ENCODE measurements at places on chromosomes 16 and 17.

DNA sequence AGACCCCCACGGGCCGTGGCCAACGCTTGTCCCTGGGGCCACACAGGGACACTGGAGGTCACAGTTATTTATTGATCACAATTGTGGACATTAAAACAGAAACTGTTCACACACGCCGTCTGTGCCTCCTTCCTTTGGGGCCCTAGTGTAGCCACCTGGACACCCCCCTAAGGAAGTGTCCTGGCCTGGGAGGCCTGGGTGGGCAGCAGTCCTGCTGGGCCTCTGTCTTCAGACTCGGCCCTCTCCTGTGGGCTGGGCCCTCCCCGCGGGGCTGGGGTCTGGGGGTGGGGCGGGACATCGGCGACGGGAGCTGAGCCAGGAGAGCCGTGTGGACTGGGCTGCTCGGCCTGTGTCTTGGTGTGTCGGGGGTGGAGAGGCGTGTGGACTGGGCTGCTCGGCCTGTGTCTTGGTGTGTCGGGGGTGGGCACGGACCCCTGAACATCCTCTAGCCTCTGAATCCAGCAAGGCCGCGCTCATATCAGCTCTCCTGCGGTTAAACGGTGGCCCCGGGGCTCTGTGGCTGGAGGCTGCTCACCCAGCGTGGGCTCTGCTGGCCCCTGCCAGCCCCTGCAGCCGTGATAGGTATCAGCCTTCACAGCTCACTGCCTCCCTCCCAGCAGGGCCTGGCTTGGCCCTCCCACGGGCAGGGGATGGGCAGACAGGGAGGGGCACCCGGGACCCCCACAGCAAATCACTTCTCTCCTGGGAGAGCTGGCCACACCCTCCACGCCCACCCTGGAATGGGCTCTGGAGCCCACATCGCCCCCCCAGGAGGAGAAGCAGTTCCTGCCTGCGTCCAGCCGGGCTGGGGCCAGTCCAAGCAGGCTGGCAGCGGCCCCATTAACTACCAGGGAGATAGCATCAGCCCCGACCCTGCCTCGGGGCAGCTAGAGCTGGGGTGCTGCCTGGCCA lies 1.1 kb upstream of the NHLRC4 start:
- no peak for DNase-seq

GRCh38 chr16:1327619-1327947 lies 5.9 kb upstream of the BAIAP3 start:
- DNase-seq, result no peak

DNA sequence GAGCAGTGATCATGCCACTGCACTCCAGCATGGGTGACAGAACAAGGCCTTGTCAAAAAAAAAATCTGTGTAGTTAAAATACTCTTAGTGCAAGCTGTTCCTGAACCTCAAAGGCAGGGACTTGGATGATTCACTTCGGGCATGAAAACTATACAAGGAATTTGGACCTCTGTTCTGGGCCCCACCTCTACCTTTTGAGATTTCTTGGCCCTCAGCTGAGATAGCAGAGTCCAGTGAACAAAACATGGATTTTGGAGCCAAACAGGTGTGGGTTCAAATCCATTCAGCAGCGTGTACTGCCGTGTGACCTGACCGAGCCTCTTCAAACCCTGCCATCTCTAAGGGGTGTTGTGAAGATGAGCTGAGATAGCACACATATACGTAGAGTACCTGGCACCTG lies 6.8 kb downstream of the SLC13A2 start:
- DNase-seq, result no peak

GRCh38 chr17:81863123-81863675 lies 2.9 kb upstream of the P4HB start:
- DNase-seq, result no peak

GRCh38 chr17:57442914-57443571 lies 186.7 kb downstream of the MSI2 start:
- no peak for DNase-seq

DNA sequence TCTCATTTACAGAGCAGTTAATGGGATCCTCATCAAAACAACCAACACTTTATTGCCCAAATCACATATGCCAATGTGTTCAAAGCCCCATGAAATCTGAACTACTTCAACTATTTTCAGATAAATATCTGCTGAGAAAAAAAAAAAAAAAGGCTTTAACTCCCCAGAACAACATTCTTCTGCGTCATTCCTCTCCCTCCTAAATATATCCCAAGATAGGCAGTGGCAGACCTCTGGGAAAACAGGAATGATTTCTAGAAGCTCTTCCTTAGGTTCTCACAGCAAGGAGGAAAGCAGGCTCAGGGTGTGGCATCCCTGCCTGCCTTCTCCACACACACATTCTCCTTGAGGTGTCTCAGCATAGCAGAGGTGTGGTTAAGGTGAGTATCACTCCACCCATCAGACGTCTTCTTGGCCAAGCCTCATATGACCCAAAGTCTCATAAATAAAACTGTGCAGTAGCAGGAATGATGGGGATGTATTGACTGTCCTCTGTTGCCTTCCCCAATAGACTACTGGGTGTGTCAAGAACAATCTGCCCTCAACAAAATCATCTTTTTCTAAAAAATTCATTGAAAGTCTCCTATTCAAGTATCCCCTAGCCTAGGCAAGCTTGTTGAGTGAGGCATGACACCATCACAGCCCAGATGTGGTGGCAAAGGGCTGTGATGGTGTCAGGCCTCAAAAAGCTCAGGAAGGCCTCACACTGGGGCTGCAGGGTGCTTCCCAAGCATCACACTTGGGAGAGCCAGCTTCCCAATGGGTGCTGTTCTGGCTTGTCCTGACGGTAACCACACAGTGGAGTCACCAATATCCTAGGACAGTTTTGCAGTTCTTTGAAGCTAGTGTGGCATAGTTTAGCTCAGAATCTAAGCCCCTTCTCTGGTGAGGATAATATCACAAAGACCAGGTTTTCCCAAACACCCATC lies 135.4 kb upstream of the SOX9 start:
- no peak for DNase-seq

DNA sequence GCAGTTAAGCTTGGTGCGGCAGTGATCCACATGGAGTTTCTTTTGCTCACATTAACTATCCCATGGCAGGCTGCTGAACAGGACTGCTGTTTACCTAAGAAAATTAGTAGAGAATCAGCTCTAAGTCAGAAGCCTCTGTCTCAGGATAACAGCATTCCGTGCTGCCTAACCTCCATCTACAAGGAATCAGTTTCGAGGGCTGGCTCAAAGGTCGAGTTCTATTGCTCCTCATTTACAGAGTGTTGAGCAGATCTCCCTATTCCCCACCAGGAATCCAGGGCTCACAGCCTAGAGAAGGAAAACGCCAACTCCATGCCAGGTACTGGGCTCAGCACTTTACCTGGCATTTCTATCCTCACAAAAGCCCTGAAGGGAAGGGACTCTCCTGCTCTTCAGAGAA lies 9.9 kb downstream of the GINS2 start:
- no peak for DNase-seq

DNA sequence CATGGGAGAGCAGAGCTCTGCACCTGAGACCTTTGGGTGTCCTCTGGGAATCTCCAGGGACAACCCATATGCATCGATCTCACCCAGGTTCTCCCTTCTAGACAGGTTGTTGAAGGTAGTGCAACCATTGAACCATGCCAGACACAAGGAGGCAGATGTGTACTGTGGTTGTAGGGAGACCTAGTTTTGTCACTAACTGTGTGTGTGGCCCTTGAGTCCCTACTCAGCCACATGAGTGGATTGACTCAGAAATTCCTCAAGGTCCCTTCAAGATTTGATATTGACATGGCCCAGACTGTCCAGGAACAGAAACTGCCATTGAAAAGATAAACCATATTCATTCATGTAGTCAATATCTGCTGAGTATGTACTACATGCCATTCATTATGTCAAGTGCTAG lies 396.4 kb upstream of the CCL2 start:
- no peak for DNase-seq

DNA sequence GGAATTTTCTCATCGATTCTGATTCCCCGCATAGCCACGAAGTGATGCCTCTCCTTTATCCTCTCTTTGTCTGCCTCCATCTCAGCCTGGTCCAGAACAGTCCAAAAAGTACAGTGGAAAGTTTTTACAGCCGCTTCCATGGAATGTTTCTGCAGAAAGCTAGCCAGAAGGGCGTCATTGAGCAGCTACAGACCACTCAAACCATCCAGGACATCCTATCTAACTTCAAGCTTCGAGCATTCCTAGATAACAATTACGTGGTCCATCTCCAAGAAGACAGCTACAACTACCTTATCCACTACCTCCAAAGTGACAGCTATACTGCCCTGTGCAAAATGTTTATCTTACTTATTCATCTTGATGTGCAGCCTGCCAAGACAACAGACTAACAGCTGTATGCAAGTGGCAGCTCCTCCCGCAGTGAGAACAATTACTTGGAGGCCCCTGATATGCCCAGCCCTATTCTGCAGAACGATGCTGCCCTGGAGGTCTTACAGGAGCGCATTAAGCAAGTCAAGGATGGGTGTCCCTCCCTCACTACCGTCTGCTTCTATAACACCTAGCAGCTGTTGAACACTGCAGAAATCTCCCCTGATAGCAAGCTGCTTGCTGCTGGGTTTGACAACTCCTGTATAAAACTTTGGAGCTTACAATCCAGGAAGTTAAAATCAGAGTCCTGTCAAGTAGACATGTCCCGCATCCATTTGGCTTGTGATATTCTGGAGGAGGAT lies 38.9 kb downstream of the SLFN12L start:
- DNase-seq, result no peak

DNA sequence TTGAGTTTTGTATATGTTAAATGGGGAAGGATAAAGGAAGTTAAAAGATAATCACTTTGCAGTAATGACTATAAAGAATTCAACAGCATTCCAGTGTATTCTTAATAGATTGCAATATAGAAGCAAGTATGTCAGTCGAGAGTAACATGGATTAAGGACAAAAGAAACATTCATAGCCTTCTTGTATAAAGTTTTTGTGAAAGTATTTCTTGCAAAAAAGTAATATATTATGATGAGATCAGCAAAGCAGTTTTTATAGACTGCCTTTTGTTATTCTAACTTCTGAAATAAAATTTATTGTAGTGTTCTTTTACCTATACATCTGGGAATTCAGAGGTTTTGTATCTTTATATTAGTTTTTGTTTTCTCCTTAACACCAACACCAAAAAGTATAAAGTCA lies 184.9 kb upstream of the RBL2 start:
- no peak for DNase-seq

DNA sequence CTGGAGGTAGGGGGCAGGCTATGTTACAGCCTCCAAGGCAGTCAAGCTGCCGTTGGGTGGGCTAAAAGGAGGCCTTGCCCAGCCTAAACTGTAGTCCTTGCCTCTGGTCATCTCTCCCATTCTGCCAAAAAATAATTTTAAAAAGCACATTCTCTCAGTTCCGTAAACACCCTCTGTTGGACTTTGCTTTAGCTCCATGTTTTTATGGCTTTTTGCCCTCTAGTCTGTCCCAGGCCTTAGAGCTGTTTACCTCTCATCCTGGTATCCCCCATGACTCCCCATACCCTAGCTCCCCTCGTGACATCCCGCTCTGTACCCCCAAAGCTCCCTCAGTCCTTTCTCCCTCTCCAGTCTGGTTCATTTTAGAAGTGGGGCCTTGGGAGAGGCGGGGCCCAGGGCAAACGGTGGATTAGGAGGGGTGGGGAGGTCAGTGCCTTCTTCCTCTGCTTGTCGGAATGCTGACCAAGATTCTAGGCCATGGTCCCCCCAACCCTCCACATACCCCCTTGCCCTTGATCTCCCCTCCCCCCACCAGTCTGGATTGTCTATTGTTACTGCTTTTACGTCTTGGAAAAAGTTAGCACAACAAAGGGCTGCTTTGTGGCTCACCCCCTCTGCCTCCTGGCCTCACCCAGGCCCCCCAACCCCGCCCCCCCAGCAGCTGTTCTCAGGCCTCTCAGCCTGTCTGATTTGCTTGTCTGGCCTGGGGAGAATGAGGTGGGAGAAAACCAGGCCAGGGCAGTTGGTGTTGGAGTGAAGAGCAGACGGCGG lies 18.4 kb downstream of the GJD3 start:
- no peak for DNase-seq

DNA sequence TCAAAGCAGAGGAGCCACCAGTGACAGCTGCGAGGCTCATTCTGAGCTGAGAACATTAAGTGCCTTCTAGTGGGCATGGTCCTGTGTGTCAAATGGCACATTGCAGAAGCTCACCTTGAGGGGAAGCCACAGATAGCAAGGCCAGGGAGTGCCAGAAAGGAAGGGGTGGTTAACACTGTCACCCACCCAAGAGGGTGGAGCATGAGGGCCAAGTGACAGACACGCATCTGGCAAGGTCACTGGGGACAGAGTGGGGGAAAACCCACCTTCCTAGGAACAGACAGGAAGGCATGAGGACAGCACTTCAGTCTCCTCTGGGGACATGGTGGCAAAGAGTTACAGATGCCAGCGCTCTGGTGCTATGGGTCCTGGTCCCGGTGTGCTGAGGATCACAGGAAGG lies 22.1 kb downstream of the NUBP1 start:
- DNase-seq, result no peak

DNA sequence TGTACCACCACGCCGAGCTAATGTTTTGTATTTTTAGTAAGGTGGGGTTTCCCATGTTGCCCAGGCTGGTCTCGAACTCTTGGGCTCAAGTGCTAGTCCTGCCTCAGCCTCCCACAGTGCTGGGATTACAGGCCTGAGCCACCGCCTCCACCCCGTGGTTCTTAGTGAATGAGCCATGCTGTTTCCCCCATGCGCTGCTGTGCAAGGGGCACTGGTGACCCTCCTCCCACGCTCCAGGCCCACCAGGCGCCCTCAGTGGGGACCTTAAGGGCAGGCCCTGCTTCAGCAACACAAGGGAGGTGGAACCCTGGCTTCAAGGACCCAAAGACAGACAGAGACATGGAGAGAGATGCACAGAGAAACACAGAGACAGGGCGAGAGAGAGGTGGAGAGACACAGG lies 15.4 kb upstream of the NUDT16L1 start:
- DNase-seq, result no peak

GRCh38 chr16:51657848-51658247 lies 506.8 kb upstream of the SALL1 start:
- no peak for DNase-seq
